ENCODE measurements at places on chromosomes 7 and 10.

GRCh38 chr10:451021-451471 is 238.4 kb downstream of the DIP2C start:
- DNase-seq, result no peak

GRCh38 chr10:8418631-8419030 is 364.1 kb downstream of the GATA3 start:
- DNase-seq, result no peak

DNA sequence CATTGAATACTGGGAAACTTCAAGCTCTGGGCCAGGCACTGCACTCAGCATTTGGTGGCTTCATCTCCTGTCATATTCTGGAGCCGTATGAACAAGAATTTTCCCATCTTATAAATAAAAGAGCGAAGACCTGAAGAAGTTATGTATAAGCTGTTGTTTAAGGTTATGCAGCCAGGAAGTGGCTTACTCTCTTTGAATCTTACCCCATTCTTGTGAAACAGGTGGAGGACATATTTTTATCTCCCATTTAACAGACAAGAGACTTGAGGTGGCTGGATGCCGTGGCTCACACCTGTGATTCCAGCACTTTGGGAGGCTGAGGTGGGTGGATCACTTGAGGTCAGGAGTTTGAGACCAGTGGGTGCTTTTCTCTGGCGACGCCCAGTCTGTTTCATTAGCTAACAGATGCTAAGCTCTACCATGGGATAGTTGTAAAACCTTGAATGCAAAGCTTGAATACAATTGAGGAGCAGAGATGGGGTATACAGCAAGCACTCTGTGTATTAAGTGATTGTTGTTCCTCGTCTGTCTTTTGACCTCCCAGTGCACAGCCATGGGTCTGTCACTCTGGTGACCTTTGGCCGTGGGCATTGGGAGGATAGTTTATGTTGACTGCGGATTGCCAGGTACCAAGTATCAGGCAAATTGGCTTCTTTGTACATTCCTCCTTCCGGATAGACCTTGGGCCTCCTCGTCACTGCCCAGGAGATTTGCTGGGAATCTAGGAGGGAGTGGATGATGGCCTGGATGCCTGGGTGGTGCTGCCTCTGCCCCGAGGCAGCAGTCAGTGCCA is 85.8 kb downstream of the GRK5 start:
- DNase-seq, result no peak

GRCh38 chr7:6057316-6058129 is 26.3 kb downstream of the ANKRD61 start:
- no peak for DNase-seq

- DNase-seq, result no peak
Measured at GRCh38 chr7:23230641-23231101, 15.9 kb upstream of the GPNMB start.
